Iris pigment epithelial cell (primary cell): ENCODE measurements at places on chromosomes 3 and 15.
A peak's percentile ranks its signal among the peaks of the same experiment; 100 is the strongest.

DNA sequence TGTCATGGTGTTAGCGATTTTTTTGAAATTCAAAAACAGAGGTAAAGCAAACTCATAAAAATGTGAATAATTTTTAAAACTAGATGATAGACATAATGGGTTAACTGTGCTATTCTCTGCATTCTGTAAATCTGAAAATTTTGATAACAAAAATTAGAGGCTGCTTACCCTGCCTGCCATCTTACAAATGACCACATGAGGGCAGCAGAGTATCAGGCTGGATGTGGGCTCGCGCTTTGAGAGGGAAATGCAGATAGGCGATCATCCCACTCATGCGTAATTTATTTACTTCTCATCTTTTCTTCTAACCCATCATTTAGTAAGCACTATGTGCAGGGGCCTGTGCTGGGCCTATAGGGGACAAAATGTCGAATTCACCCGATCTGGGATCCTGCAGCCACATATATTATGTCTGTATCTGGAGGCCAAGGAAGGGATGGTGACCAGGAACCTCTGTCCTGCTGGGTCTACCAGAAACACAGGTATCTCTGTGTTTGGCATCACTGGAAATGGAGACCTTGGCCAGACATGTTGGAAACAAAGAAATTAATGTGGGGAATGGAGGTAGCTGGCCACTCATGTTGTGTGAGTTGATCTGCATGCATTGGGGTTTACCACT, 7.8 kb upstream of the RAD18 start:
- peak; percentile 55 for DNase-seq

- peak; percentile 65 for DNase-seq
Observed at GRCh38 chr3:8488877-8489276, 12.7 kb upstream of the LMCD1 start.

DNA sequence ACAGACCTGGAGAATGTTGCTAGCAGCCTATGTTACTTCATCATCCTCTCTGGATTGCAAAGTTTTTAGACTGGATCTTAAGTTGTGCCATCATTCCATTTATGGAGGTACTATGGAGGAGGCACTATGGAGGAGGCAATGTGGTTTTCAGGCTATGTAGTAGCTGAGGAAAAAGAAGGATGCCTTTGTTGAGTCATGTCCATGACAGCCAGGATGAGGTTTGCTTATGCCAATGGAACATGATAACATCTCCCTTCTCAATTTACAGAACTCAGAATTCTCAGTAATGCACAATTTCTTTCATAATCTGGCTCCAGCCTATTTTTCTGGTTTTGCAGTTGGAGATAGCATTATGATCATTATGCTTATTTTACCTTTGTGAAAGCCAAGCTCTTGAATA, 65.9 kb upstream of the TMEM108 start:
- peak; percentile 3 for DNase-seq

DNA sequence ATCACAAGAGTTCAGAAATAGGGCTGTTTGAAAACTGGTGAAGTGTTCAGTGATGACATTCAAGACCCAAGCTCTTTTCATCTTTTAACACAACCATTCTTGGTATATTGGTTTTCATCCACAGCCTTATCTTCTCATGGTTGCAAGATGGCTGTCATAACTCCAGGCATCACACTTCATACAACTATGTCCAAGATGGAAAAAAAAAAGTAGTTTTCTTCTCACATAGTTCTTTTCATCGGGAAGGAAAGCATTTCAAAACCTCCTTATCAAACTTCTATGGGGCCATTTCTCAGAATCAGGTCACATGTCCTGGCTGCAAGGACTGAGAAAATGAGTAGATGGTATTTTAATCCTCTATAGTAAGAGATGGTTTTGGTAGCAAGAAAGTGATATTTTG, 21.1 kb upstream of the MFSD1 start:
- DNase-seq: peak; percentile 70

DNA sequence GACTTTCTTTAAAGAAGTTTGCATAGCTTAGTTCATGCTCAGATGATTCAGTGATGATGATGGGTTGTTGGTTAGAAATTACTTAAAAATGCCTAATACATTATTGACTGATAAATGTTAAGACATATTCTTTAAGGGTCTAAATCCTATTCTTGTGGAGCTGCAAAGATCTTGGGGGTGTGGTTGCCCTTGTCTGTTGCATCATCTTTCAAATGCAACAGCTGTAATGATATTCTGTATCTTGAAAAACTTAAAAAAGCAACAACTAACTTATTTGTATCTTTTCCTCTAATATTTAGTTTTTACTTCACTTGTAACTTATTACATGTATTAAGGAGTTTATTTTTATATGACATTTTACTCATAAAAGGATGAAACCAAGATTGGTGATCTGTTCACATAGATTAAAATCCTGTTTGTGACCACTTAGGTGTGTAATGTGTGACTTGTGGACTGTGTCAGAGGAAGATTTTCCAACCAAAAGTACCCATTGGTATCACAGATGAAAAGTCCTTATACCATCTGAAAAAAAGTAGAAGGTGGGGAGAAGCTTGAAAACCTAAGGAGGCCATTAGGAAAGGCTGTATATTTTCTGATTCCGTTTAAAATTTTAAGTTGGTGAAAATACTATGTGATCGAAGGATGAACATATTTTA, 142.8 kb downstream of the IGF1R start:
- peak; percentile 10 for DNase-seq

- no peak for DNase-seq
Observed at GRCh38 chr3:181718369-181718768, 6.6 kb downstream of the SOX2 start.

DNA sequence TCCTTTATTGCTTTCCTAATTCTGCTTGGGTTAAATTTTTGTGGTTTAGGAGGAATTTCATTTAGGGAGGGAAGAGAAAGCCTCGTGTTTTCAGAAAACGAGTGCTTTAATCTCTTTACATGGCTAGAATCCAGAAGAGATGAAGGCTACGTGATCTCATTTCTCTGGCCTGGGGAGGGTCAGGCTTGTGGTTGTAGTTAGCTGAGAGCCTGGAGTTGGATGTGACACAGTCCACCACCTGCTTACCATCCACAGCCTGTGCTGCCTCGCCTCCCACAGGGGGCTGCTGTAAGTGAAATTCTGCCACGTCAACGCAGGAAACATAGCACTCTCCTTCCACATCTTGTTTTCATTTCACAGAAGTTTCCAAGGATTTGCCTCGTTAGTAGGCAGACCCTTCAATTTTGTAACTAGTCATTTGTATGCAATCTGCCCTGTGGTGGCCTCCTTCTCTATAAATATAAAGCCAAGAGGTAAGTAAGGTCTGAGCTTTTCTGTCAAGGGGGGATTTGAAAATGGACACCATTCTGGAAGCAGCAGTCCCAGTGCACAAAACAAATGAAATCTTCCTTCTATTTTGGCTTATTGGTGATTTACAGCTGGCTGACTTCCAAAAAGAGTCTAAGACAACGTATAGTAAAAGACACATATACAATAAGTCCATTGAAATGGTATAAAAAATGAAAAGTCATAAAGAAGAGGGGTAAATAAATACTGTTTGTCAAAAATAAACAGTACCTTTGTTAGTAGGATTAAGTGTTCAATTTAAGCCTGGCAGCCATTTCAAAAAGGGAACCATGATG, 3.4 kb downstream of the GXYLT2 start:
- DNase-seq: peak; percentile 100

GRCh38 chr3:20100151-20100550, 59.9 kb downstream of the KAT2B start:
- DNase-seq: no peak

GRCh38 chr3:46719044-46719565, 1.4 kb upstream of the PRSS50 start:
- no peak for DNase-seq

- DNase-seq: no peak
Observed at GRCh38 chr3:188959013-188959412, 212.8 kb upstream of the TPRG1 start.

GRCh38 chr15:45180648-45181436, 6.9 kb downstream of the SHF start:
- no peak for DNase-seq

- DNase-seq: peak; percentile 82
Observed at GRCh38 chr3:171375666-171376595, 84.3 kb downstream of the TNIK start.

GRCh38 chr3:79018671-79019136, 749.1 kb downstream of the ROBO1 start:
- peak; percentile 83 for DNase-seq

- DNase-seq: no peak
Observed at GRCh38 chr3:194675081-194675640, 3.2 kb upstream of the LSG1 start.

DNA sequence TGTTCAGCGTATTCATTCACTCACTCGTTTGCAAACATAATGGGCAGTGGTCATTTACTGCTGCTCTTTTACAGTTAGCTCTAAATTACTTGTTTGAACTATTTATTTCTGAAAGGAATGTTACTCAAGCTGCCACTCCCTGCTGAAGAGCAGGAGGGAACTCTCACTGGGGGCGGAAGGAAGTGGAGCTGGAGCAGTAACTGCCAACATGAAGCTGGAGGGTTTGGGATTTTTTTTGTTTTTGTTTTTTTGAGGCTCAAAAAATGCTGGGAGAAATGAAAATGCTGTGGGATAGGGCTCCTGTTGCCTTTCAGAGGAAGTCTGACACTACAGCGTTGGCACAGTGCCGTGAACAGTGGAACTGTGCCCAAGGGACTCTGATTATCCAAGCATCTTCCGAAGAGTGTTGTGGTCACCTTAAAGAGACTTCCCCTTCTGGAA, 44.1 kb downstream of the SENP2 start:
- DNase-seq: peak; percentile 54

DNA sequence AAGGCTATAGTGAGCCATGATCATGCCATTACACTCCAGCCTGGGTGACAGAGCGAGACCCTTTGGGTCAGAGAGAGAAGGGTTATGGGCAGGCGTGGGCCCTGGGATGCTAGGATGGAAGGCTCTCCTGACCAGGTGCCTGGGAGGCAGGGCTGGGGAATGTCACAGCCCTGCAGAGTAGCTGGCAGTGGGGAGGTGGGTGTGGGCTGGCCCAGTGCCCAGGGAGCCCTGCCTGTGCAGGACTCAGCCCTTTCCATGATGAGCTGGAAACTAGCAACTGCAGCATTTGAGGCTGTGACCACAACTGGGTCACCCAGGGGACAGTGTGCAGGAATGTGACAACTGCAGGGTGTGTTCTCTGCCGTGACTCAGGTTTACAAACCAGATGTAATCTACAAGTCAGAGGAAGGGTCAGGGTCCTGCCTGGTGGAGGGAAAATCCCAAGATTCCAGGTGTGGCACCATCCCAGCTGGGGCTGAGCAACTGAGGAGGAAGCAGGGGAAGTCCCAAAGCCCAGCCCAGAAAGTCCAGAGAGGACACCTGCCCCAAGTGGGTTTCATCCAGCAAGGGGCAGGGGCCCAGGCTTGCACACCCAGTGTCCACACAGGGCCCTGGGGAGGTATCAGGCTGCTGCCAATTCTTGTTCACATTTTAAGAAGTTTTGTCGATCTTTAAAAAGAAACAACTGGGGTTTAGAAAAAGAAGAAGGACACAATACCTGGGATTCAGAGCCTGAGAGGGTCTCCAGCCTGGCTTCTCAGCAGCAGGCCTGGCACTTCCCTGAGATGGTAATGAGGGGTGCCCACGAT, 45.5 kb downstream of the SLC28A1 start:
- peak; percentile 67 for DNase-seq

GRCh38 chr3:124582621-124583395, 147.4 kb upstream of the UMPS start:
- DNase-seq: no peak

DNA sequence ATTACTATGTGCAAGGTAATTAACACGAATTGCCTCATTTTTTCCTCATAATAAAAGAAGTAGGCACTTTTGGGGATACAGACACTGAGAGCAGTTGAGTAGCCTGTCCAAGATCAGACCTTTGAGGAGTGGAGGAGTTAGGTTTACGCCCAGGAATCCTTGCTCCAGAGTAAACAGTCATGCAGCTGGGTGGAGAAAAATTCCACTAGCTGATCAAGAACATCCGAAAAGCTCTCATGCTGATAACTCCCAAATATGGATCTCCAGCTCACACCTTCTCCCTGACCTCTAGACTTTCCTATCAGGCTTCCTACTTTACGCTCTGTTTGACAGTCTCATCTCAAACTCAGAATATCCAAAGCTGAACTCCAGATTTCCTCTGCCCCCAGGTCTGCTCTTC, 53.3 kb downstream of the ST6GAL1 start:
- DNase-seq: no peak

GRCh38 chr3:39809181-39809994, at the start of gene MYRIP:
MYRIP (plus strand) TSS chr3:39809609; CDS start chr3:39900817, 91,208 bp downstream.
- DNase-seq: peak; percentile 5

DNA sequence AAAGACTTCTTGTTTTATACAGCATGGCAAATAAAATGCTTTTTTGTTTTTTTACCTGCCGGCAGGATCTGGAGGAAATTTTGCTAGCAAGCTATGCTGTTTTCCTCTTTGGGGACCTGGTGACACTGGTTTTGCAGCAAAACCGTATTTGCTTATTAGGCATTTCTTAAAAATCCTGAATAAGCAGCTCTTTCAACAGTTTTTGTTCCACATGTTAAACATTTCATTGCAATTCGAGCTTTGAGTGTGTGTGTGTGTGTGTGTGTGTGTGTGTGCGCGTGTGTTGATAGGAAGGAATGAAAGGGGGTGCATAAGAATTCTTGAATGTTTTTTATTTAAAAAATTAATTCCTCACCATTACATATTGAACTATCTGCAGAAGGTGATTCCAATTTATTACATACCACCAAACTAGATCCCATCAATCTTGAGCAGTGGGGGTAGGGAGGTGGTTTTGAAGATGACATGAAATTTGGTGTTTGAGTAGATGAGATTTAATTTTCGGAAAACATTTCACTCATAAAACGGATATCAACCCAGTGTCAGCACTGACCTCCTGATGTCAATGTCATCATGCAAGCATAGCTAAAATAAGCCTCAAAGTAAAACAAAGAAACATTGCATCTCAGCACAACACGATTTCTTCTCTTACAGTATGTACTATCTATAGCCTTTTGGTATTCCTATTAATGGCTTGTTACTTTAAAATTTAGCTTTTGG, 17.3 kb downstream of the ZBTB38 start:
- no peak for DNase-seq

DNA sequence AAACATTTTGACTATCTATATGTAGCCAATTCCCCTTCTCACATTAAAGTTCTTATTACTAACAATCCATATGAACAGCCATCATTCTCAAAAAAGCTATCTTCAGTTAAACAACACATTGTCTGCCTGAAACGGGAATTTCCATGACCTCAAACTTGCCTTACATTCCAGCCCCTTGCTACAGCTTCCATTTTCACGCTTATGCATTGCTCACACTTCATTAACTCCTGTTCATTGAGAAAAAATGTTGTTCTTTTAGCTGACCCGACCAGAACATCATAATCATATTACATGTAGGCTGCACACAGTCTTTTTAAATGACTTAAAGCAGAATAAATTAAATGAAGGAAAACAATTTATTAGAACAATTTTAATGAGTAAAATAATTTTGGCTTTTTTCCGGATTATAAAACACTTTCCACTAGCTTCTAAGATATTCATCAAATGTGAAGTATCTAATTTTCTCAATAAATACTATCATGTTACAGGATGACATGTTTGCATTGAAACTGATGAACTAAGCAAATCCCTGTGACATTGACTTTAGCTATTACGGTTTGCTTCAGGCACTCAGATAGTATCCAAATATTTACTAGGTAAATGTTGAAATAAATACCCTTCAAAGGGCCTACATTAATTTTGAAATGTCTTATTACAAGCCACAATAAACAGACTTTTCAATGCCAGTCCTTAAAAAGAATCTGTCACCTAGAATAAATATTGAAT, 49.9 kb downstream of the P3H2 start:
- peak; percentile 76 for DNase-seq
